CD8-positive, alpha-beta memory T cell (primary cell): ENCODE measurements at places on chromosomes 5 and 9. TPM values are rescaled to one million over a fixed set of nuclear protein-coding genes. Genes with fewer than 3 reads are reported as not detected.

Gene RNF183
- not detected for total RNA-seq

Gene GPSM1
- 6.8 TPM for total RNA-seq

Gene CDKN2B-AS1
- total RNA-seq = 0.58 TPM

Gene NR2F1-AS1
- not detected for total RNA-seq

Gene MARVELD2
- 0.39 TPM for total RNA-seq

Gene CDC20B
- total RNA-seq = 0.16 TPM

Gene SPINK13
- total RNA-seq = not detected

Gene STKLD1
- total RNA-seq = 0.91 TPM

Gene ZNF169
- 5.3 TPM for total RNA-seq

DNA sequence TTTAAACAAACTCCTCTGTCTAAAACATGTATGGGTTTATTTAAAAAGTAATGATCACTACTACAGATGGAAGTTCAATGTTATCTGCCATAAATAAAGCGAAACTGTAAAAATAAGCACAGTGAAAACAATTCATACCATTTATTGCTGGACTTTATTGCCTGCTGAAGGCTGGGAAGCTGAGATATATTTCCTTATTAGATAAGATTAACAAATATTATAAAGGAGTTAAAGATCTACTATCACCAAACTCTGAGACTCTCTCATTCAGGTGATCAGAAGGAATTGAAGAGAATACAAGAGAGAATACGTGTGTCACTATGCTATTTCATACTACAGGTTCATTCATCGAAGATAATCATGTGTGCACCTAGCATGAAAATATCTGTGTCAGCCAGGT lies 190.9 kb upstream of the ATP10B start:
- no peaks in the 10 kb centered on the region for H3K27me3 ChIP-seq
- H3K4me1 ChIP-seq = no peaks in the 10 kb centered on the region
- no peaks in the 10 kb centered on the region for H3K36me3 ChIP-seq
- DNase-seq = no peak
- H3K4me3 ChIP-seq = no peak overlapping the region

DNA sequence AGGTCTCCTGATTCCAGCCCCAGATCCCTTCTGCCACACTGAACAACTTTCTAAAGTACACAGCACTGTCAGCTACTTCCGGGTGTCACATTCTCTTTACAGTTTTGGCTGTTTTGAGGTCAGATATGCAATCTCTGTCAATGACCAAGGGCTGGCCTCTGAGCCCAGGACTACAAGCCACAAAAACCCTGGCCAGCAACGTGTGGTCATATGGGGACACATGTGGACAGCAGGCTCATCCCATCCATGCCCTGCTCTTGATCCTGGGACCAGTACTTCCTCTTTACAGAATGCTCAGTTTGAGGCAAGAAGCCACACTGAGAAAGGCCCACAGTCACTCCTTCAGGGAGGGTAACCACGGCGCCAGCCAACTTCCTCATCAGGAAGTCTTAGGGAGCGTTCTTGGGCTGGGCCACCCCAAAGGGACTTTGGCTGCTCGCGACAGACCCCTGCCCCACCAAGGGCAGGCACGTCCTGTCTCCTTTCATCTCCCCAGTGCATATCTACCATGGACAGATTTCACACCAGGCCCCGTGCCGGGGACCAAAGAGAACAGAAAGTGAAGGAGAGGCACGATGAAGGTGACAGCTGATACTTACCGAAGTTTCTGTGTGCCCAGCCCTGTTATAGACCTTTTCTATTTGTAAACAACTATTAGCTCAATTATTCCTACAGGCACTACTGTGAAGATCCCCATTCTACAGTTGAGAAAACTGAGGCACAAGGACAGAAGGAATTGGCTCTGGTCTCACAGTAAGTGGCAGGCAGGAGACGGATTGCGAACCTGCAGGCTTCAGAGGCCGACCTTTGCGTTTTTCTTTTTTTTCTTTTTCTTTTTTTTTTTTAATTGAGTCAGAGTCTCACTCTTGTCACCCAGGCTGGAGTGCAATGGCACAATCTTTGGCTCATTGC lies 37.3 kb downstream of the STK10 start:
- H3K4me1 ChIP-seq = peaks cover 85% of the 10 kb centered on the region
- peak overlapping the region; percentile 50 for H3K27ac ChIP-seq
- peaks cover 46% of the 10 kb centered on the region for H3K36me3 ChIP-seq
- no peaks in the 10 kb centered on the region for H3K27me3 ChIP-seq

DNA sequence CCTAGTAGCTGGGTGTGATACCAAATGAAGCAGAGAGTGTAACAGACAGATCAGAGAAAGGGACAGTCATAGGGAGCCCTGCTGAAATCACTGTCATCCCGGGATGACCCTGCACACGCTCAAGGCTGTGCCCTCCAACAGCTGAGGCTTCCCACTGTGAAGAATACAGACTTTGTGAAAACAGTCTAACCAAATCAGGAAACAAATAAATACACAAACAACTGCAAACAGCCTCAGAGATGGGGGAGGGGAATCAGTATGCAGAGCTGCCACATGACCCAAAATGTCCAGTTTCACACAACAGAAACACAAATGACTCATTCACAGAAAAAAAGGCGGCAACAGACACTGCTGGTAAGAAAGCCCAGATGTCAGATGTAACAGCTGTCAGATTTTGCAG lies 101.9 kb downstream of the ADAMTS2 start:
- no peaks in the 10 kb centered on the region for H3K4me1 ChIP-seq
- DNase-seq = no peak
- no peaks in the 10 kb centered on the region for H3K27me3 ChIP-seq
- no peak overlapping the region for H3K4me3 ChIP-seq
- H3K36me3 ChIP-seq = no peaks in the 10 kb centered on the region

- H3K36me3 ChIP-seq = no peaks in the 10 kb centered on the region
- no peaks in the 10 kb centered on the region for H3K4me1 ChIP-seq
- H3K27me3 ChIP-seq = no peaks in the 10 kb centered on the region
- no peak overlapping the region for H3K4me3 ChIP-seq
- H3K27ac ChIP-seq = no peak overlapping the region
Observed at GRCh38 chr5:96151891-96152290, 190.2 kb upstream of the ELL2 start.
